Stimulated activated CD8-positive, alpha-beta memory T cell treated with anti-CD3 and anti-CD28 coated beads, Interleukin-2, amount 100 ng/mL, for 1 hour (primary cell): ENCODE measurements at places on chromosomes 2 and 18.

- no peak for DNase-seq
Measured at GRCh38 chr2:178125862-178126261, 13.6 kb downstream of the RBM45 start.

- no peak for DNase-seq
Measured at GRCh38 chr2:142757111-142757510, 120.4 kb upstream of the KYNU start.

GRCh38 chr2:69965756-69966445, 4.5 kb upstream of the ASPRV1 start:
- no peak for DNase-seq

- DNase-seq = no peak
Measured at GRCh38 chr2:139271149-139271548, 491.0 kb upstream of the NXPH2 start.

- no peak for DNase-seq
Measured at GRCh38 chr2:1633936-1634587, 110.3 kb downstream of the PXDN start.

GRCh38 chr2:218694405-218695145, 16.1 kb upstream of the TTLL4 start:
- no peak for DNase-seq

DNA sequence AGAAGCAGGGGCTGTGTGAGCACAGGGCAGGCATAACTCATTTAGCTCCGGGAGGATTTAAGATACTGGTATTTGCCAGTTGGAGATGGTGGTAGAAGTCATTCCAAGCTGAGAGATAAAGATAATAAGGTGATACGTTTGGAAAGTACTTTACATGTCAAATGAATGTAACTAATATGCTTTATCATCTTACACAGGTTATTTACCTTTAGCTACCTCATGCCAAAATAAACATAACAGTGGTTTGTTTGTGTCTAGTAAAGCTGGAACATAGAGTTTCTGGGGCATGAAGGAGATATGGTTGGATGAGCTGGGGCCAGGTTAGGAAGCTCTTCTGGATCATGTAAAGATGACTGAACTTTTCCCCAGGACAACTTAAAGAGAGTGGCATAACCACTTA, 126.9 kb upstream of the PIK3C3 start:
- DNase-seq = no peak

- no peak for DNase-seq
Measured at GRCh38 chr18:1527805-1528204, 623.1 kb downstream of the ADCYAP1 start.

- no peak for DNase-seq
Measured at GRCh38 chr2:27242614-27242951, 20.3 kb downstream of the SLC30A3 start.

DNA sequence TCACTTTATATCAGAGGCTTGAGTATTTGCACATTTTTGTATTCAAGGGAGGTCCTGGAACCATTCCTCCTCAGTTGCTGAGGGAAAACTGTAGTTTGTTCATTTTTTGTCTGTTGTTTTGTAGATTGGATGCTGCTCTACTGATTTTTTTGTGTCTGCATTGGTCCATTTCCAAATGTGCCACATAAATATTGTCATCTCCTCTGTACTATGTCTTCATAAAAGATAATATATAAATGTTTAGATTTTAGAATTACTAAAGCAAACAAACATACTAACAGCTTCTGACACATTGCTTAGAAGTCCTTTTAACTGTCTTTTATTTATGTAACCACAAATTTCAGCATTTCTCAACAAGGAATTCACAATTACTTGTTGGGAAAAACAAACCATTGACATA, 356.8 kb downstream of the PLCL1 start:
- DNase-seq = no peak

DNA sequence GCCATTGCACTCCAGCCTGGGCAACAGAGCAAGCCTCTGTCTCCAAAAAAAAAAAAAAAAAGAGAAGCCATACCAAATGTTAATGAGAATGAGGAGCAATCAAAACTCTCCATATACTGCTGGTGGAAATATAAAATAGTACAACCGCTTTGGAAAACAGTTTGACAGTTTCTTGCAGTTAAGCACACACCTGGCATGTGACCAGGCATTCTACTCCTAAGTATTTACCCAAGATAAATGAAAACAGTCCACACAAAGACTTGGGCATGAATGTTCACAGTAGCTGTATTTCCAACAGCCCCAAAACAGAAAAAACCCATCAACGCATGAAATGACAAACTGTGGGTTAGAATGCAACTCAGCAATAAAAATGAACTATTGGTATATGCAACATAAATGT, 76.0 kb upstream of the ST8SIA5 start:
- DNase-seq = no peak

GRCh38 chr2:58137856-58138255, 91.2 kb downstream of the VRK2 start:
- no peak for DNase-seq

- no peak for DNase-seq
Measured at GRCh38 chr2:86584151-86584913, 21.1 kb upstream of the CHMP3 start.

DNA sequence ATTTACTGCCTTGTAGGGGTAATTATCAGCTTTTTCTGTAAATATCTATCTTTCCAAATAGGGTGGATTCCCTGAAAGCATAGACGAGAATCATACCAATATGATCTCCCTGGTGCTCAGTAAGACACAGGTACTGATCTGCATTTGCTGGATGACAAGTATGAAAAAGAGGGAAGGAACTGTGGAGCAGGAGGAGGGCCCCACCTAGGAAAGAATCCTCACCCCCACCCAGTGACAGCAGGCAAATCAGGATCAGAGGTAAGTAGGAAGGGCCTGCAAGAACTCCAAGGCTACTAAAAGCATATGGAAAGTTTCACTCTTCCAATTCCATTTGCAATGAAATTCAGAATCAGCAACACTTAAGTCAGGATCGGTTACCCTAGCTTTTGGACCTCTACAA, 42.3 kb downstream of the METTL8 start:
- no peak for DNase-seq

DNA sequence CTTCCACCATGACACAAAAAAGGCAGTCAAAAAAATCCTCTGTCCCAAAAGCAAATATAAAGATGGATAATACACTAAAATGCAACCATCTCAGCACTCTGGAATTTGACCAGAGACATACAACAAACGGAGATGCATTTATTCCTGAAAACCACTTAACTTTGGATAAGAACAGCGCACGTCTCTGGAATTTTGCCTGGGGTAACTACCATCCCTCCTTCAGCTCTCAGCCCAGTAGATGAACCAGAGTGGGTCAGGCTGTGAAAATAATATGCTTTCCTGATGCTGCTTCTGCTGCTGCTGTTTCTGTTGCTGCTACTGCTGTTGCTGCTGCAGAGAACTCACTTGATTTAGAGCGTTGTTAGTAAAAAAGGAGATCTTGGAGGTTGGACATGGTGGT, 133.8 kb upstream of the ACVR2A start:
- DNase-seq = no peak

DNA sequence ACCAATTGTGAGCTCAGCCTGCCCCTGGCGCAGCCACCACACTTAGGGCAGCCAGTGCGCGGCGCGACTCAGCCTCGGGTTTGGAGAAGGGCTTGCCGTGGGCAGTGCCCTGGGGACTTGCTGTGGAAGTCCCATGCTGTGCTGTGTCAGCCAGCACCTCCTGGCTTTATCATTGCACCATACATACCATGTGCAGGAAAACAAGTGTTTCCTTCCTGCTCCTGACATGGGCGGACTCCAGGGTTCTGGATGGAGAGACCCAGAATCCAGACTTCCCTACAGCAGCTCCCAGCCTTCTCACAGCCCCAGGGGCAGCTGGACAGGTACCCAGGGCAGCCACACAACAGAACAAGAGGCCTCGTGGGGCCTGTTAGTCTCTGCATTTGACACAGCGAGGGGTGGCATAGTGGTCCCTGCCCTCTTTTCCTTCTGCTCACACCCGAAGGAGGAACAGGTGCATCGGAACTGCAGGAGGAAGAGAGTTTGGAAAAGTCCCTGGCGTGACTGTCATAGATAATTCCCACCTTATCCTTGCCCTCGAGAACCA, 54.2 kb downstream of the SDC1 start:
- DNase-seq = no peak

- DNase-seq = no peak
Measured at GRCh38 chr2:105515581-105516415, 116.9 kb upstream of the FHL2 start.

GRCh38 chr2:43331422-43331821, 105.0 kb upstream of the ZFP36L2 start:
- DNase-seq = no peak
